Thyroid gland (tissue), 4 donors: ENCODE measurements at places on chromosomes 7 and 10.

DNA sequence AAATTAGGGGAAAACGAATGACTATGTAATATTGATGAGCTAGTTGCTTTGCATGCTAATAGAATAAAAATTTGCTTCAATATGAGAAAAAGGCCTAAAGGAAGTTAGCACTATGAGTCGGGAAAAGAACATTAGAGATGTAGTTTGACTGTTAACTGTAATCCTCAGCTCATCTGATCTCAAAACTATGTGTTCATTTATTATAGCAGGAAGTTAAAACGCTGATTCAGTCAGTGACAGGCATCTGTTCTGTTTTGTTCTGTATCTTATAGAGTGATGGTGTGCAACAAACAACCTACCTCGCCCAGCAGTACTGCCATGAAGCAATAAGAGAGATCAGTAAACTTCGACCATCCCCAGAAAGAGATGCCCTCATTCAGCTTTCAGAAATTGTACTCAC is 48.6 kb downstream of the PDSS1 start:
- DNase-seq = no peak

- no peak for DNase-seq
Measured at GRCh38 chr7:92737706-92738105, 98.7 kb downstream of the CDK6 start.

GRCh38 chr7:41880107-41880506 is 177.2 kb upstream of the INHBA start:
- no peak for DNase-seq

GRCh38 chr10:69092959-69093850 is 5.3 kb downstream of the SRGN start:
- DNase-seq = peak; percentile 79

DNA sequence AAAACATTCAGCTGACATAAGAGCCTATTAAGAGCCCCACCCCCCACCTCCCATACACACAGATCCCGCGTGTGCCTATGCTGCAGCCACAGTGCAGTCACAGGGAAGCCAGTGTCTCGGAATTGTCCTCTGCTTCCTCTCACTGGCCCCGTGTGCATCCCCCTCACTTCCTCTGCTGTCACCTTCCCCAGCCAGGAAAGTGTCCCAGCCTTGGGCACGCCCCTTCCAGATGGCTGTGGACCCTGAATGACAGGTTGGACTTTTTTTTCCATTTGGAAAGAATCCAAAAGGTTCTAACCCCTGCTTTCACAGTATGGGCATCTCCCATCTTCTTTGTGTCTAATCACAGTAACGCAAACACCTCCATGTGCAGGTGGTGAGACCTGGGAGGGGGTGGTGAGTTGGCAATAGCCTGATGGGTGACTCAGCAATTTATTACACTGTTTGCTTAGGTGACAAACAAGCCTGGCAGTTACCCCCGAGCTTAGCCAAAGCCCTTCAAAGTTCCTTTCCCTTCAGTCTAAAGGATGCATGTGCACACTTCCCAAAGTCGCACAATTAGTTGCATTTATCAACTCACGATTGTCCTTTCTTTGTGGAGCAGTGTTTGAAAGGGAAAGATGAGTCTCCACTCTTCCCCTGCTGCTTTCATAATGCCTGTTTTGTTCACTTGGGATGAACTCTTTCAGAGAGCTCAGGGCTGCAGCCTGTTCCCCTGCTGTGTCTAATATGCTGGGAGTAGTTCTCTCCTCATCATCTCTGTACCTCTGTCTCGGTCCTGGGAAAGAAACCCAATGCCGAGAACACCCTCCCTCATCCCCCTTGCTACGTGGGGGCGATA is 67.5 kb upstream of the EFCAB10 start:
- peak; percentile 72 for DNase-seq

GRCh38 chr7:88073626-88074025 is 139.6 kb downstream of the ADAM22 start:
- no peak for DNase-seq

DNA sequence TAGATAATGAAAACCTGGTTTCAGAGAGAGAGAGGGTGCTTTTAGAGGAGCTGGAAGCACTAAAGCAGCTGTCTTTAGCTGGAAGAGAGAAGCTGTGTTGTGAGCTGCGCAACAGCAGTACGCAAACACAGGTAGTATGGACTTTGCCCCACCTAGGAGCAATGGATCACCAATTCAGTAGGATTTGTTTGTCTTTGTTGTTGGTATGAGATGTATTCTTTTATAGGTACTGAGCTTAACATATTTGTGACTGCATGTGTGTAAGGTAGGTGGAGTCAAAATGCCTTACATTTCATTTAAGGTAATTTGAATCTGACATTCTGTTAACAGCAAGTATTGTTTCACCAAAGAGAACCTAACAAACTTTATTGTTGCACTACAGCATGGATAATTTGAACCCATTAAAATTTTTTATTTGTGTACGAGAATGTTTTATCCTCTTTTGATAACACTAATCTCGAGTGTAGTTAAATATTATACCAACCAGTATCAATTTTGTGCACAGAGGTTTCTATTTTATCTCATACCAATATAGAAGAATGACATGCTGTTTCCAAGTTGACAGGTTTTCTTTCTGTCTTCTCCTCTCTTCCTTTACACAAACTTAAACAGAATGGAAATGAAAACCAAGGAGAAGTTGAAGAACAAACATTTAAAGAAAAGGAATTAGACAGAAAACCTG is 92.1 kb downstream of the CYP51A1 start:
- DNase-seq = no peak

DNA sequence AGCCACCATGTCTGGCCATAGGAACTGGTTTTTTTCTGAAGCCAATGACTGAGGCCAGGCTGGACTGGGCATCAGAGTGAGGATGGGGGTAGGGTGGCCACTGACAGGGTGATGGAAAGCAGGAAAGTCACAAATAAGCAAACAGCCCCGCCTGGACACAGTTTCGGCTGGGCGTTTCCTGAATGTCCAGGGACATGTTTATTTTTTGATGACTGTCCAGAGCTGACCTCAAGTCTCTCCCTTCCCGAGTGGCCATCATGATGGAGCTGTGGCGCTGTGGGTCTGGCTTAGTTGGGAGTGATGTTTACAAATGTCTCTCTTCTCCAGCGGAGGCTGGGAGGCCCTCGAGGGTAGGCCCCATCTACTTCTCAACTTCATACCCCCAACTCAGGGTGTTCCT is 37.1 kb upstream of the COMTD1 start:
- no peak for DNase-seq

- DNase-seq = no peak
Measured at GRCh38 chr7:21169667-21170580, 258.0 kb upstream of the SP4 start.

DNA sequence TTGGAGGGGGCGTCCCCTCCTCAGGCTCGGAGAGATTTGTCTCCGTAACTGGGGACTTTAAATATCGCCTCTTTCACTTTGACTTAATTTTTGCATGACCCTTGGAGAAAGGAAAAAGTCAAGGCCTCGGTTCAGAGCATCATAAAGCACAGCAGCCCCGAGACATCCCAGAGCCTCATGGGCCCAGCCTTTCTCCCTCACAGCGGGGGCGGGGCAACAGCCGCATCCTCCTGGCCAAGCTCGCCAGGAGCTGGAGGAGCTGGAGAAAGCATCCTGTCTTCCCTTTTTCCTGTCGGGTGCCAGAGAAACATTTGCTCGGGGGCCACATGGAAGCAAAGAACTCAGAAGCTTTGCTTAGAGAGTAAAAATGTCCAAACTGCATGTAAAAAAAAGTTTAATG is 43.6 kb upstream of the DPYSL4 start:
- DNase-seq = no peak

DNA sequence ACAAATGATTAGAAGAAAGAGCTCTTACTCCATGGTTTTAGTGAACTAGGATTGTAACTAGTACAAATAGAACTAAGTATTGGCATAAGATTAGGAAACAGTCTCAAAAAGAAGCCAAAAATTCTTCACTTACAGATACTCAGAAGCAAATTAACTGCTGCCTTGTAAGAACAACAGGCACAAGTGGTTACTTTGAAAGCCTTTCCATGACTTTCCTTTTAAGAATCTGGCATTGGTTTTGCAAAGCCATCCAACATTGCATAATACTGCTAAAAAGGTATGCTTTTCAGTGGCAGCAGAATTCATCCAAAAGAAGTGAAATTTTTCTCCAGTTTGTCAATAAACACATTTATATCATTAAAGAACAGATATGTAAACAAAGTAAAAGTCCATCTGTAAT is 126.8 kb upstream of the ODAD2 start:
- no peak for DNase-seq

DNA sequence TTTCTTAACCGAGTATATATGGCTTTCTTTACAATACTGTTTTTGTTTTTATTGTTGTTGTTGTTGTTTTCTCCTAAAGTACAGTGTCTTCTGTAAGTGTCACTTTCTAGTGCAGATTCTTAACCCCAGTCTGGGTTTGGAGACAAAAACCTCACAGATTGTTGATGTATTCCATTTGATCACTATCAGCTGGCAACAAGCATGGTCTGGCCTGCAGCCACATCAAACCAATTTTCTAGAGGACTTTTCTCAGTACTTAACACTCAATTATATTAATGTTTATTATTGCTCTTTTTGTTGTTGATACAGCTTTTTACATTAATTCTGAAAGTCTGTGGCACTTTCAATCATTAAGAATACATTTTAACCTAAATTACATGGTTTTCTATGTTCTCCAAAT is 17.1 kb downstream of the LRRN3 start:
- DNase-seq = no peak

- DNase-seq = no peak
Measured at GRCh38 chr7:96663457-96663856, 46.2 kb downstream of the SEM1 start.

DNA sequence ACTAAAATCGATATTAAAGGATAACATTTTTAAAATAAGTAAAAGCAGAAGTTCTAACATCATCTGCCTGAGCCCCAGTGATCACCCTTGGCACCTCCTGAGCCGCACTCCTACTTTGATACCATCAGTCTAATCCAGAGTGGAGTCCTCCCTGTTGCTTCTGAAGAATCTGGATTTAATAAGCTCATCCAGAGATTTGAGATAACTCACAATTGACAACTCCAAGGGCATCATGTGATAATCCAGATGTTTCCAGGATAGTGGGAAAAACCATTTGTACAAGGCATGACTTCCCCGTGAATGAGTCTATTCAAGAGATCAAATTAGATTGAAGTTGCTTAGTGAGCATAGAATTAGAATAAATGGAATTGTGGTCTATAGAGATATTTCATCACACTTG is 475.8 kb upstream of the C7orf33 start:
- DNase-seq = no peak

- no peak for DNase-seq
Measured at GRCh38 chr7:22325671-22326070, 31.3 kb downstream of the RAPGEF5 start.

- DNase-seq = no peak
Measured at GRCh38 chr10:74145133-74145532, 5.5 kb downstream of the AP3M1 start.

DNA sequence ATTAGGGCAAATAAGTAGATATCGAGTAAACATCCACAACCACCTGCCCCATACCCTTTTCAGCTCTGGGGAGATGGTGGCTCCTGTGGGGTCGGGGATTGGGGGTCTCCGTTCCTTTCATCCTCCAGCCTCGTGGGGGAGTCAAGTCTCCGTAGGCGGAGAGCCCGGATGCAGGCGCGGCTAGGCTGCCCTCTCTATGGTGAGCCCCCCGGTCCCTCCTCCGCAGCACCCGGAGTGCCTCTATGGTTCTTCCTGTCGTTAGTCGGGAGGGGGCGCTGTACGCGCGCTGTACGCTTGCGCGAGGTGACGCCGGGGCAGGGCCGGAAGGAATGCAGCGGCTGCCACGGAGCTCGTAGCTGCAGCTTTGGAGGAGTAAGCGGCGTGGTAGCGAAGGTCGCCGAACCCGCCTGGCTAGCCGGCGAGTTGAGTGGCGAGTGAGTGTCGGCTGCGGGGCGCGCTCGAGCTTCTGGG is 14.8 kb upstream of the MMD2 start:
- DNase-seq = peak; percentile 83

DNA sequence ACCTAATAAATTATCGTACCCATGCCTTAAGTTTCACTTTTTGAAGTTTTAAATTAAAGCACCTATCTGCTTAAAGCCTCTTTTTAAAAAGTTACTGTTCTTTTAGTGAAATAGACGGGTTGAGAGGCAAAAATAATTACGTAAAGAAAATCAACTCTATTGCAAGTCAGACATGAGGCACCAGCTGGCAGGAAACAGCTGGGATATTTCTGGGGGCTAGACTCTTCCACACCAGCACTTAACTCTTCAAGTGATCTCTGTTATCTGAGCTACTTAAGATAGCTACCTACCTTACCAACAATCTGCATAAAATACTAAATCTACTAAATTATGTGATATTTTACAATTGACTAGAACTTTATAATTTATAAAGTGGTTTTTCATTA is 35.8 kb downstream of the GBF1 start:
- no peak for DNase-seq

DNA sequence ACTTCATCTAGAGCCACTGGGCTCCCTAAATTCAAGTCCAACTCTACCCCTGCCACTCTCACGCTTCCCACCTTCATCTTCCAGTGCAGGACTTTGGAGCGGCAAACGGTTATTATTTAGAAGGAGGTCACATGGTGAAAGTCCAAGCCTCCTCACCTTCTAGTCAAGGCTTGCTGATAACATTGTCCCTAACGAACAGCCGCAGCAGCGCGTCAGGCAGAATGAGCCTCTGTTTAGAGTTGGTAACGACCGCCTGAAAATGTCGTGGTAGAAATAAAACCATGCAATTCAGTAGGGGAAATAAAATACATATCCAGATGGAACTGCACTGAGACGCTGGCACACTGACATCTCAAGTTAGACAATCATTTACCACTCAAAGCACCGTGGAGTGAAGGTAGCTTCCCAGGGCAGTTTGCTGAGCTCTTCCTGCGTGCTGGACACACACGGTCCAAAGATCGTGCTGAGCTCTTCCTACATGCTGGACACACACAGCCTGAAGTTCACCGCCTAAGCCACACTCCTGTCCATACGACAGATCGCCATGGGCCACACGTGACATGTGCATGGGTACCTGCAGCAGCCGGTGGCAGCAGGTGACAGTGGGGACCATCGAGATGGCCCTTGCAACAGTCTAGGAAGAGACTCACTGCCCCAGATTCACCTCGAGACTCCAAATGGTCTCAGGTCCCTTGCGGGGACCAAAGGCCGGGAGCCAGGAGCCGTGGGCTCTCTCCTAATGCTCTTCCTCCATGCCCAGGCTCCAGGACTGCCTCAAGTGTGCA is 323.5 kb downstream of the PTPRN2 start:
- DNase-seq = no peak

GRCh38 chr10:129956286-129956670 is 7.8 kb downstream of the EBF3 start:
- DNase-seq = no peak

GRCh38 chr10:110336111-110336721 is 31.5 kb upstream of the SMNDC1 start:
- DNase-seq = no peak

DNA sequence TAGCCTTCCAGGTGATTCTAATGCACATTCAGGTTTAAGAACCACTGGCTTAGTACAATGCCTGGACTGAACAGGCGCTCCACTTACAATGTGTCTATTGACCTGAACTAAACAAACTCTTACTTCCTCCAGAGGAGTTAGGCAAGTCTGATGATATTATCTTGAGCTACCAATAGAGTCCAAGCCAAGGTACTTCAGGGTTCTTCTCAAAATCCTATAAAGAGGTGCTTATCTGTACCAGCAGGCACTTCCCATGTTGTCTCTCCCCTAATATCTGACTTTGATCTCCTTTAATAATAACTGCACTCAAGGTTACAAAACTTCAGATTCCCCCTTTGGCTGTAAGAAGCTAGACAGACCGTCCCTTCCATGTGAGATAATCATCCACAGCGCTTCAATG is 157.0 kb upstream of the SVIL start:
- no peak for DNase-seq
